ENCODE measurements at places on chromosomes 3 and 15.

DNA sequence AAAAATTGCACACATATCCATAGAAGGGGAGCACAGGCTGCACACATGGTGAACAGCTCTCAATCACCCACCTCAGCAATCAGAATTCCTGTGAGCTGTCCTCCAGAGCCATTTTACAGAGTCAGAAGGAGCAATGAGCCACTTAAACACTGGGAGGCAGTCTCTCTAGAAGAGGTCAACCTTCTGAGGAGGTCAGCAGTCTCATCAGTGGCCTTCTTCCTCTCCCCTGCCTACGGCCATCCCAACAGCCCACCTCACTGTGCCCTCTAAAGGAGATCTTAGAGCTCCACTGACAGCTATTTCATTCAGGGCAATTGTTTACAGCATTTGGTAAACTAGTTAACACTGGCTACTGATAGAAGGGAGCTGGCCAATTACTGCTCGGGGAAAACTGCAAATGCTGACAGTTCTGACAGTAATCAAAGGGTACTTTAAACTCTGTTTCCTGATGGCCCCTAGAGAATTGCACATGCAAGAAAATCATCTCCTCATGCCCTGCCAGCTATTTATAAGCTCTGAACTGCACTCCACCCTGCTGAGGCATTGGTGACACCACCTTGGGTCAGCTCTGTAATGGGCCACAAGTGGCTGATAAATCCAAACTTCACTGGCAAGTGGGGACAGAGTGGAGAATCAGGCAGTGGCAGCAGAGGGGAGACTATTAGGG, 42.1 kb upstream of the TSPAN3 start:
- no peak for DNase-seq

DNA sequence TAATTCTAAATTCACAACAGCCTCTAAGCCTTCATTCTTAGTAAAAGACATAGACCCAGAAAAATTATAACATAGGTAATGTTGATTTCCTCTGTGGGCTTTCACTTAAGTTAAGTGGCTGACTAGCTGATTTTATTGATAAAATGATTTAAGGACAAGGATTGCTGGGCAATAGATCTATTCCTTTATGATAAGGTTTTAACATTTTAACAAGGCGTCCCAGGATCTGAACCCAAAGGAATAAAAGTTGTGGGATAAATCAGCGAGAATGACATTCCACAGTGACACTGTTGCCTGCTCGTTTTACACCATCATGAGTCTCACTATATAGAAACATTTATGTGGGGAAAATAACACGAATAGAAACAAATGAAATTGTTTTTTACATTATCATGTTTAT, 1151.0 kb downstream of the ZPLD1 start:
- no peak for DNase-seq

- no peak for DNase-seq
Measured at GRCh38 chr3:170600005-170600624, 14.2 kb upstream of the SLC7A14 start.

- DNase-seq, result no peak
Measured at GRCh38 chr3:28244491-28244890, 3.1 kb downstream of the CMC1 start.

DNA sequence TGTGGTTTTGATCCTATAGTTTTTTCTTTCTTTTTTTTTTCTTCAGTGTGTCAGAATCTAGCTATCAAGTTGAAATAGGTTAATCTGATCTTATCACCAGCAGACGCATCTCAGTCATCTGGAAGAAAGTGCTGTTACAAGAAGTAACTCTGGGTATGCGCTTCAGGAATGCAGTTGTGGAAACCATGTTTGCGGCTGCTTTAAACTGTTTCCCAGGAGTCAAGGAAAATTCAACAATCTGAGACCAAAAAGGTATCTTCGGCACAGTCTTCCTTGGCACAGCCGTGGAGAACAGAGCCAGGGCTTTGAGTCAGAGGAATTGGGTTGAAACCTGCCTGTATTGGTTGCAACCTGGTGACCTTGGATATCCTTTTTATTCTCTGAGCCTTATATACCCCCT, 59.9 kb downstream of the CD47 start:
- DNase-seq, result no peak

GRCh38 chr15:76065245-76065644, 5.5 kb downstream of the TMEM266 start:
- DNase-seq, result no peak

- no peak for DNase-seq
Measured at GRCh38 chr3:74590620-74591262, 23.7 kb downstream of the CNTN3 start.

DNA sequence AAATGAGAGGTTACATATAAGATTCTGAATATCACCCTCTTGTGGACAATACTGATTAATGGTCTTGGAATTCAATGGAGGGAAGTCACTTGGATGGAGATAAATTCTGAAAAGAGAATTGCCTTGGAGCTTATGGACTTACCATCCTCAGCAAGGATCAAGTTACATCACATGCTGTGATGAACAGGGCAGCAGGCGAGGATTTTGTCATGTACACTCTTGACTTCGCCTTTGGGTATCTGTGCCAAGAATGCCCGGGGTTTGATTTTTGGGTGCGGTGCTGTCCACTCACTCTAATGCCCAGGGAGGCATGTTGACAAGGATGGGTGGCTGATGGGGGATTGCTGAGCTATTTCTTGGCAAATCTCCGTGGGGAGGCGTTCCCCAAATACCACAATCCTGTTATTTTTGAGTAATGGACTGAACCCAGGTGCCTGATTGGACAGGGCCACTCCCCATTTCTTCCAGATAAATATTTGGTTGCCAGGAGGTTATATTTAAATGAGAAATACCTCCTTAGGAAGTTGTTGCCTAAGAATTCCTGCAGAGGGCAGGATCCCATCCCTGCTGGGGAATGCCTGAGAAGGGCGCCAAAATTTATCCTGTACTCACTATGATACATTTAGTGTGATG, 96.3 kb downstream of the TPRG1 start:
- no peak for DNase-seq

GRCh38 chr3:47348411-47349154, 32.2 kb upstream of the PTPN23 start:
- no peak for DNase-seq

GRCh38 chr3:119170821-119171220, 2.6 kb upstream of the UPK1B start:
- no peak for DNase-seq

GRCh38 chr15:64905119-64905831, 6.4 kb upstream of the ANKDD1A start:
- DNase-seq, result peak; percentile 64

DNA sequence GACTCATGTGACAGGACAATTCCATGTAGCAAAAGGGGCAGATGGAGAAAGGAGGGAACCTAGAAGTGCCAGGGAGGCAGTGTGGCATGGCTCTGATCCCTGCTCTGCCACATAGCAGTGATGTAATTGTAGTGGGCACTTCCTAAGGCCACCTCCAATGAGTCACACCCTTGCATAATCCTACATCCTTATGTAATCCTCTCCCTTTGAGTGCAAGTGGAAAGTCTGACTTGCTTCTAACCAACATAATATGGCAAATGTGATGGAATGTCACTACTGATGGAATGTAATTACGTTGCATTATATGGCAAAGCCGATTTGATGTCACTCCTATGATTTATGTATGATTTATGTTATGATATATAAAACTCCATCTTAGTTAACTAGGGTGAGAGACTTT, 72.9 kb upstream of the ATP2C1 start:
- DNase-seq, result no peak

- DNase-seq, result no peak
Measured at GRCh38 chr3:62319570-62320243, 53.6 kb downstream of the FEZF2 start.
